ENCODE measurements at places on chromosomes 6 and 20.

DNA sequence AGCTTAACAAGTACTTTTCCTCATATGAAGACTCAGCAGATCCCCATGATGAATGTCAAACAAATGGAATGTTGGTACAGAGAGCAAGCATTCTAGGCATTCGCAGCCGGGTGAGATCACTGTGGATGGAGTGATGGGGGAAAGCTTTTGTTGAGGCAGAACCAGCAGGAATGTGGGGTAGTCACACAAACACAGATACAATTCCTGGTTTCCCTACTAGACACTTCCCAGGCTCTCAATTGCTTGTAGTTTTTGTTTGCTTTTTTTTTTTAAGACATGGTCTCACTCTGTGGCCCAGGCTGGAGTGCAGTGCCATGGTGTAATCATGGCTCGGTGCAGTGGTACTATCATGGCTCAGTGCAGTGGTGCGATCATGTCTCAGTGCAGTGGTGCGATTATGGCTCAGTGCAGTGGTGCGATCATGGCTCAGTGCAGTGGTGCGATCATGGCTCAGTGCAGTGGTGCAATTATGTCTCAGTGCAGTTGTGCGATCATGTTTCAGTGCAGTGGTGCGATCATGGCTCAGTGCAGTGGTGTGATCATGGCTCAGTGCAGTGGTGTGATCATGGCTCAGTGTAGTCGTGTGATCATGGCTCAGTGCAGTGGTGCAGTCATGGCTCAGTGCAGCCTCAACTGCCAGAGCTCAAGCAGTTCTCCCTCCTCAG lies 15.4 kb upstream of the IER3 start:
- no peak for DNase-seq

- no peak for DNase-seq
Measured at GRCh38 chr6:42185597-42185996, 9.2 kb downstream of the GUCA1B start.

GRCh38 chr6:163226836-163227485 lies 187.6 kb upstream of the QKI start:
- no peak for DNase-seq

DNA sequence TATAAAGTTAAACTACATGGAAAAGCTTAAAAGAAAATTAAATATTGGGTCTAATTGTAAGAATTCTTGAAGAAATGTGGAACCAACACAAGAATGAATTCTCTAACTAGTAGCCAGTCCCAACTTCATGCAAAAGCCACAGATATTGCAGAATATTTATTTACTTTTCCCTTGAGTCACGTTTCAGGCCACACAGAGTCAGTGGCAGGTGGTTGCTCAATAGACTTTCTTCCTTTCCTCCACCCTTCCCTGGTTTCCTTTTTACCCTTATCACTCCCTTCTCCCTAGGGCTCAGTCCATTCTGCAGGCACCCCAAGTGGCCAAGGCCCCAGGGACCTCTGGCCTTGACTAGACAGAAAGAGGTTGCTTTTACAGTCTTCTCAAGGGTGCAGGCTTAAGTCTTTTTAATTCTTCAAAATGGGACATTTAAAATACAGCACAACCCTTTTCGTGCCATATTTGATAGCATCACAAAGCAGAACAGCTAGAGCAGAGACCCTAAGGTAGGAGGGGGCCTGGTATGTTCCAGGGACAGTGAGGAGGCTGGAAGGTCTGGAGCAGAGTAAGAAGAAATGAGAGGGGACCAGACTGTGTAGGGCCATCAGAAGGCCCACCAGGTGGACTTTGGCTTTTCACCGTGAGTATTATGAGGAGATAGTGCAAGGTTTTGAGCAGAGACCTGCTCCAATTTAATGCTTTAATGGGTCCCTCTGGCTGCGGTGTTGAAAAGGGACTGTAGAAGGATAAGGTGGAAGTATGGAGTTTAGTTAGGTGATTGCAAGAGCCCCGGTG lies 65.0 kb downstream of the HDDC2 start:
- DNase-seq = no peak

DNA sequence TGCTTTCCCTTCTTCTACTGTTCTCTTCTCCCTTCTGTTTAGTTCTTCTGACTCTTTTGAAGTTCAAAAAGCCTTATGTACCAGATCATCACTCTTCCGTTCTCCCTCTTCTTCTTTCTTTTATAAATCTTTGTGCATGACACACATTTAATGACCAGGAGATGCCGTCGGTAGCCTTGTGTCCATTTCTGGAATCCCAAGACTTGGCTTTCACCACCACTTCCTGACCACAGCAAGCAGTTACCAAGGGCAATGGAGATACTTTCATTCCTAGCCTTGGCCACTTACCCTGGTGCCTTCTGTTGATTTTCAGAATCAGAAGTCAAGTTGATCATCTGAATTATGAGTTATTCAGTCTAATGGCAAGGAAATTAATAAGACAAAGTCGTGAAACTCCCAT lies 268.5 kb upstream of the QKI start:
- no peak for DNase-seq

- no peak for DNase-seq
Measured at GRCh38 chr6:126529637-126530362, 189.9 kb downstream of the CENPW start.
